ENCODE measurements at places on chromosomes 12 and 14.

DNA sequence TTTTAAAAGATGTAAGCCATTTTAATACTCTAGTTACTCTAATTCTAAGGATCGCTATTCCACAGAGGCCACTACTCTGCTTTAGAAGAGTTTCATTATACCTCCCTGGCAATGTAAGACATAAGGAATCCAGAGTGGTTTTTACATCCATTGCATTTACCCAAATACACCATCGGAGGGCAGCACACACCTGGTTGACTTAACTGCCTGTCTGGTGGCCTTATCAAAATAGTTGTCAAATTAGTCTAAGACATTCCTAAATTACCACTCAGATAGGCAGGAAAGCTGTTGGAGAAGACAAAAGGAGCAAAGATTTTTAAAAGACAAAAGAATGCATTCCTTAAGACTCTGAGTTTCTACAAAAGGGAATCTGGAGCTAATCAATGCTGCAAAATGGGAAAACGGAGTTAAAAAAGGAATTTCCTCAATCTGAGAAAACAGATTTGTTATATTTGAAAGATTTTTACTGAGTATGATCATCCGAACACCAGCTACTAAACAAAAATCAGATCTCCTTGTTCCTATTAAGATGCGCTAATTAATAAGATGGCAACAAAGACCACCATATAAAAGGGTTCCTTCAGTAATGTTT is 33.8 kb upstream of the FGD4 start:
- DNase-seq, result peak; percentile 72

- no peak for DNase-seq
Observed at GRCh38 chr12:116714175-116714574, 23.7 kb downstream of the SPRING1 start.

GRCh38 chr12:120290609-120291305 is 946 bp downstream of the RNU4-2 start:
- DNase-seq, result peak; percentile 26

DNA sequence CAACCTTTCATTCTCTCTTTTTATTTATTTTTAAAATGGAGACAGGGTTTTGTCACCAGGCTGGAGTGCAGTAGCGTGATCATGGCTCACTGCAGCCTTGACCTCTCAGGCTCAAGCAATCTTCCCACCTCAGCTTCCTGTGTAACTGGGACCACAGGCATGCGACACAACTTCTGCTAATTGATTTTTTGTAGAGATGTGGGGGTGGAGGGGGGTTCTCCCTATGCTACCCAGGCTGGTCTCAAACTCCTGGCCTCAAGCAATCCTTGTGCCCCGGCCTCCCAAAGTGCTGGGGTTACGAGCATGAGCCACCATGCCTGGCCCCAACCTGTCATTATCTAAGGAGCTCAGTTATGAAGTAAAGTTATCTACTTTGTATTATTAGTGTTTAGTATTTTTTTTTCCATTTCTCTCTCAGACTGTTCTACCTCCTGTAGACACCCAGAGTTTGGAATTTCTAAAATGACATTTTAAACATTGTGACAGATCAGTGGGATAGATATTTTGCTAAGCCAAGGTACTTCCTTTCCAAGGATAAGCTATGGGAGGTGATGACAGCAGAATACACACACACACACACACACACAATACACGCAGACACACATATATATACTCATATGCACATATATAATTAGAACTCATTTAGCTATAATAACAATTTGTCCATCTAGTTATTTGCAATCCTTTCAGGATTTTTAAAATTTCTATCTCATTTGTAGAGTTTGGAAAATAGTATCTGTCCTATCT is 2.1 kb upstream of the USP44 start:
- no peak for DNase-seq

DNA sequence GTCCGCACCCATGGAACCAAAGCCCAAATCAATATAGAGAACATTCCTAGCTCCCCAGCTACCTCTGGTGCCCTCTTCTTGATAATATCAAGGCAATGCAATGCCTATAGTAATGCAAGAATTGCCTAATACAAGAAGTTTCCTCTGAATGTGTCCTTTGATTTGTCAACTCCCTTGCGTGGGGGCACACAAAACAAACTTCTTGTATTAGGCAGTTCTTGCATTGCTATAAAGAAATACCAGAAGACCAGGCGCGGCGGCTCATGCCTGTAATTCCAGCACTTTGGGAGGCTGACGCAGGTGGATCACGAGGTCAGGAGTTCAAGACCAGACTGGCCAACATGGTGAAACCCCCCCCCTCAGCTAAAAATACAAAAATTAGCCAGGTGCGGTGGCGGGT is 10.4 kb upstream of the ITPK1 start:
- DNase-seq, result no peak

DNA sequence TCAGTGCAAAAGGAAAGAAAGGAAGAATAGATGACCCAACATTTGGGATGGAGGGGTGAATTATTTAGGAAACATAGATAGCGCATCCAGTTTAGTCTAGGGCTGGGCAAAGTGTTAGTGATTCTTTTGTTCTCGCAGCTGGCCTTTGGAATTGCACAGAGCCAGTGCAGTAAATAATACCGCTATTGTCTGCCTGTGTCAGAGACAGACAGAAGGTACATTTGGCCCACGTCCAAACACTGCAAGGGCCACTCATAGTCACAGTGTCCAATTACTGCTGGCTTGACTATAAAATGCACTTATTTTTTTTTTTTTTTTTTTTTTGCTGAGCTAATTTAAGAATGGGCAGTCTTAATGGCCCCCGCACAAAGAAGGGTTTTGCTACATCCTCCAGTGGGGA is 638.6 kb downstream of the BCL11B start:
- DNase-seq, result no peak

GRCh38 chr14:91253795-91254323 is 9.4 kb upstream of the GPR68 start:
- DNase-seq, result no peak

DNA sequence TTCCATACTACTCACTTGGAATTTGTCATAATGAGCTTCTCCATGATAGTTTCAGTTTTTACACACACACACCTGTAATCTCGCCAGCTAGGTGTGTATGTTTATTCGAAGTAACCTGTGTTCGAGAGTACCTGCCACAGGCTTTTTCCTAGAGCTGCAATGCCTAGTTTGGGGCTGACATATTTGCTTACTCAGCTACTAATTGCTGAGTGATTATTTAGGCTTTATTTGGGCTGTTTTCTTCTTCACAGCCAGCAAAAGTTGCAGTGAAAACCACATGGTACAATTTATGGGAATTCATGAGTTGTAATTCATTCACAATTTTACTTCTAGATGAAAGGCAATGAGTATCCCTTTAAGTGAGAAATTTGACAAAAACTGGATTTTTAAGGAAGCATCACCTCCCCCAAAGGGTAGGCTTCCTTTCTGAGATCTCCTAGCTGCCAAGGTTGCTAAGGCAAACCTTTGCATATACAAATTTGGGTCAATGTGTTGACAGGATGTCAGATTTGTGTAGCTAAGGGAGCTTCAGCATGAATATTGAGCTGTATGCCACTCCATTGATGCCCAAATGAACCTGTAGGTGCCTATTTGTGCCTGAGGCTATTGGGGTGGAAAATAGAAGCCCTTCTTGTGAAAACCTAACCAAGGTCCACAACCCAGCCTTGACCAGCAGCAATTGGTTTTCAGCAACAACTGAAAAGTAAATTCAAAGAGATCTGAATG is 108.7 kb upstream of the OTX2 start:
- no peak for DNase-seq

GRCh38 chr14:106067935-106068334 is 541.6 kb downstream of the TMEM121 start:
- DNase-seq, result no peak

GRCh38 chr14:69538766-69539165 is 35.9 kb downstream of the CCDC177 start:
- no peak for DNase-seq

- peak; percentile 44 for DNase-seq
Observed at GRCh38 chr12:108629824-108630476, 3.7 kb downstream of the SELPLG start.

DNA sequence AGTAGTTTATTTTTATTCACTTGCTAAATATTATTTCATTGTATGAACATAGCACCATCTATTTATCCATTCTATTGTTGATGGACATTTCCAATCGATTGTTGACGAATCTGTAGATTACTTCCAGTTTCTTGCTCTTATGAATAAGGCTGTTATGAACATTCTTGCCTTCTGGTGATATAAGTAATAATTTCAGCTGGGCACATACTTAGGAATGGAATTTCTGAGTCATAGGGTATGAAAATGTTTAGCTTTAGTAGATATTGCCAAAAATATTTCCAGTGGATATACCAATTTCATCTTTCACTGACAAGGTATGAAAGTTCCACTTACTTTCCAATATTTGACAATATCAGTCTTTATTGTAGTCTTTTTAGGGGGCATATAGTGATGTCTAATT is 468.5 kb downstream of the ETNK1 start:
- no peak for DNase-seq

GRCh38 chr12:91777268-91777992 is 368.2 kb downstream of the BTG1 start:
- DNase-seq, result no peak

- no peak for DNase-seq
Observed at GRCh38 chr12:95002754-95003153, 743 bp downstream of the NDUFA12 start.

DNA sequence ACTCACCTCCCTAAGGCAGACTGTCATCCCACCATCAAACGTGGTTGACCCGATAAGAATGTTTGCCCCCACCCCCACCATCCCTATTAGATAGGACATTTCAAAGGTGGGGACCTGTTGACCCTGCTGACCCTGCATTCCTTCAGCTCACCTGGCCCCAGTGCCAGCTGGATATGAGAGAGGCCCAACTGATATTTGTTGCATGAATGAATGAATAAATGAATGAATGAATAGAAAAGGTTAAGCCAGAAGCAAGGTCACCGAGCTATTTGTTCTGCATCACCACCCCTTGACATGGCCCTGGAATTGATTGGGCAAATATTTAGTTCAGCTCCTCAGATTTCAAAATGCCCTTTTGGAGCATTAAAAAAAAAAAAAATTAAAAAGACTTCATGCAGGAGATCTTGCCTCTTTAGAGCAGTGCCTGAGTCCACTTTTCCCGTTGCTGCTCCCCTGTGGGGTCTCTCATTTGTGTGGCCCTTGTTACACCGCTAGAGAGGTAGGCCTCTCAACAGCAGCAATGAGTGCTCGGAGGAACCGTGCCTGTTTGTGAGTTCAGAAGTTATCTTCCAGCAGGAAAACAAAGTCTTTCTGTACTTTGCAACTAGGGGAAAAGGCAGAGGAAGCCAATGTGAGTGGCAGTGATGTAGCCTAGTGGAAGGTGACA is 8.5 kb upstream of the SERPINA5 start:
- no peak for DNase-seq

DNA sequence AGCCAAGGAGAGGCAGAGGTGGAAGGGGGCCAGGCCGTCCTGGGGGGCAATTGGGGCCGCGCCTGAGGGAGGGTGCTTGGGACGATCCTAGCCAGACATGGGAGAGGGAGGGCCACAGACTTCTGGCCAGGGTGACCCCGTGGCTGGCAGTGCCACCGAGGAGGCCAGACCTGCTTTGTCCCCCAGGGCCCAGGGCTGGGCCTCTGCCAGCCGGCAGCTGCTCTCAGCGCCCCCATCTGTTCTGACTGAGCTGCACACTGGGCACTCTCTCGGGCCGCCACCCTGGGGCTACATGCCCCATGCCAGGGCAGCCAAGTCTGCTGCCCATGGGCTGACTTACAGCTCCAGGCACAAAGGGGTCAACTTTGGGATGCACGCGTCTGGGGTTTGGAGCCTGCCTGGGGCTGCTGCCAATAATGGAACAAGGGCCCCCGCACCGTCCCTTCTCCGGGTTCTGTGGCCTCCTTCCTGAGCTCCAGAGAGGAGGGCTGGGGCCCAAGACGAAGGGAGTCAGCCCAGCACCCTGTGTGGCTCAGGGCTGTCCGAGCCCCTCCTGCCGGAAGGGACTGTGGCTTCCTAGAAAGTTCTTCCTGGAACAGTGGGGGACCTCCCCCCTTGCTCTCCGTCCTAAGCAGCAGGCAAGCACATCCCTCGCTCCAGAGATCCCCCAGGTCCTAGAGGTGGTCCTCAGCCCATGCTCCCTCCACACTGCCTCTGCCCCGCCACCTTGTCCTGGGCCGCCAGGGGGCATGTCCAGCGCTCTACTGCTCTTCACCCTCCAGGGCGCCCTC is 1.1 kb downstream of the ADSS1 start:
- no peak for DNase-seq

DNA sequence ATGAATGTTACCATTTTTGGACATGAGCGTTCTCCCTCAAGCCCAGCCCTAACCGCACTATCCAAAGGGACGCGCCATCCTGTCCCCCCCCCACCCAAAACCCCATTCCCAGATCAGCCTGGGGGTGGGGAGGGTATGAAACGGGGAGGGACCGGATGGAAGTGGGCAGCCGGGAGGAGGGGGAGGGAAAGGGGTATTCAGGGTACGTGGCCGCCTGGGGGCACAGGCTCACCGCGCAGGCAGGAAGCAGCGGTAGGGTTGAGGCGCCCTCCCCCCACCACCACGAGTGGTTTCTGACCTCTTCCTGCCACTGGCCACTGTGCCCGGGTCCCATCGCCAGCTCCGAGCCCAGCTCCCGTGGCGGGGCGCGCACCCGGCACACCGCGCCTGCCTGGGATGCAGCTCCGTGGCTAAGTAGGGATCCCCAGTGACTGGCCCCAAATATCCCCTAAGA is 1.4 kb downstream of the ACTN1 start:
- DNase-seq, result no peak

DNA sequence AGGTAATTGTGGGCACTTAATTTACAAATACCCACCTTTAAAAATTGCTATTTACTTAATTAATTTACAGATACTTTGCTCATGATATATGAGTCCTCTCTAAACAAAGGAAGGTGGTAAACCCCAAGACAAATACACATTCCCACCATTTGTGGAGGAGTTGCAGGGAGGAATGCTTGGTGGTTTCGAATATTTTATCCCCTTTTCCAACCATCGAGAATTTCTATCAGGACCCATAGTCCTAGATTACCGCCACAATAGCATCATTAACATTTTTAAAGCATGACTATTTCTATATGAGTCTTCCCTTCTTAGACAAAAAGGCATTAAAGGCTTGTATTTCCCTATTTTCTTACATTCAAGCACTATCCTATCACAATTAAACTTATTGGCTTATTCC is 34.2 kb upstream of the PLEKHA5 start:
- no peak for DNase-seq

DNA sequence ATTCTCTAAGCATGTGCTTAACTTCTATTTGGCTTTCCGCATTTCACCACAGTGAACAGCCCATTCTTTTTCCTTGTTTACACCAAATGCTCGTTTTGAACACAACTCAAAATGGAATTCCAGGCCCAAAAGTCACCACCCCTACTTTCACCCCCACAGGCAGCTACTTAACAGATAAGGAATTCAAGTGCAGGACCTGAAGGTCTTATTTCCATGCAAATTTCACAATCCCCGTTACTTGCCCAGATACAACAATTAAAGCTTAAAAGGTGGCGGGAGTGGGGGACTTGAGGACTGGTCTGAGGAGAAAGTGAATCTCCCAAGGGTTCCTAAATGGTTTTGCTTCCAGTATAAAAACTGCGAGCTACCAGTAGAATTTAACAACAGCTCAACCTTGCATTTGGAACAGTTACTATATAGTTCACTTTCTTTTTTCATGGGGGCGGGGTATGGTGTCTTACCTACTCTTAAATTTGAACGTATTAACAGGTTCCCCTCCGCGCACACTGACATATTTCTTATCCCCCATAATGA is 3.7 kb downstream of the USP44 start:
- DNase-seq, result no peak
